ENCODE measurements at places on chromosomes 4 and X.

GRCh38 chr4:53234669-53235068 lies 131.2 kb downstream of the SCFD2 start:
- no peak for DNase-seq

DNA sequence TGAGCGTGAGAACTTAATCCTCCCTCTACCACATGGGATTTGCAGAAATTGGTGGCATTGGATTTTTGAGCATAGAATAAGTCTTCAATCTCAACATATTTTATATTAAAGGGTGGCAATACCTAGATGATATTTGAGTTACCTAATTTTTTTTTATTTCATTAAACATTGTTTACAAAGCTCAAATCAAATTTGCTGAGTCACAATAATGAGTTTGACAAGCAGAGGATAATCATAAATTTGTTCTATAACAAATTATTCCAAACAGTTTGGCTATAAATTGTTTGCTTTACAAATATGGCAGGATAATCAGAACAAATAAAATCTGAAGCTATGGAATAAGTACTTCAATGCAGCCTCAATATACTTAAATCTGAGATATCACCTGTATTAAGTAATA lies 22.7 kb downstream of the EMCN start:
- no peak for DNase-seq

GRCh38 chrX:3232262-3232923 lies 114.1 kb downstream of the MXRA5 start:
- no peak for DNase-seq

- DNase-seq: no peak
Observed at GRCh38 chr4:108596344-108596743, 24.0 kb upstream of the RPL34 start.

DNA sequence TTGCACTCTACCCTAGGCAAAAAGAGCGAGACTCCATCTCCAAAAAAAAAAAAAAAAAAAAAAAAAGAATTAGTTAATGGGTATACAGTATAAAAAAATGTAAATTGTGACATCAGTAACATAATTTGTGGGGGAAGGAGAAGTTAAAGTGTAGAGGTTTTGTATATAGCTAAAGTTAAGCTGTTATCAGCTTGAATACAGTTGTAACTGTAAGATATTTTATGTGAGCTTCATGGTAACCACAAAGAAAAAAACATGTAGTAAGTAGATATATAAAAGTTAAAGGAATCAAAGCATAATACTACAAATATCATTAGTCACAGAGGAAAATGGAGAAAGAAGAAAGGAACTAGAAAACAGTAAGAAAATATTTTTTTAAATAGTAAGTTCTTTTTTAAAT lies 53.2 kb upstream of the EPGN start:
- DNase-seq: no peak

GRCh38 chrX:66731398-66731797 lies 92.5 kb upstream of the EDA2R start:
- no peak for DNase-seq

DNA sequence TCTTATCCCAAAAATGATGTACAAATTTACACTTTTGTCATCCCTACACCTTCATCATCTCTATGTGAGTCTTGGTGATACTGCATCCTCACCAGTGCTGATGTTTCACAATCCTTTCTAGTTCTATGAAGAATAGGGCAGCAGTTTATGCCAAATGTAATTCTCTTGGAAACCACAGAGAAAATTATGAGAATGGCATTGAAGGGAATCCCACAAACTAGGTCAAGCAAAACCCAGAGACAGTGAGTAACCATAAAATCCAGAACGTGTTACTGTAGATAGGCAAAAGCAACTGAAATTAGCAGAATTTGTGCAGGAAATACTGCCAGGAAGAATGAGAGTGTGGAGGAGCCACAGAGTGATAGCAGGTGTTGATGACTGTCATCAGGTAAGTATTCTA lies 24.5 kb downstream of the IL15 start:
- DNase-seq: no peak

- no peak for DNase-seq
Observed at GRCh38 chr4:65968831-65969558, 298.7 kb upstream of the EPHA5 start.

- DNase-seq: no peak
Observed at GRCh38 chr4:181688872-181689271, 554.3 kb upstream of the TENM3 start.

GRCh38 chr4:17426222-17426621 lies 85.7 kb downstream of the QDPR start:
- no peak for DNase-seq

- no peak for DNase-seq
Observed at GRCh38 chr4:12244973-12245372, 816.3 kb upstream of the HS3ST1 start.

- no peak for DNase-seq
Observed at GRCh38 chr4:15143551-15143950, 141.3 kb downstream of the CPEB2 start.

- DNase-seq: no peak
Observed at GRCh38 chr4:98377559-98377958, 116.4 kb downstream of the RAP1GDS1 start.

GRCh38 chr4:93540562-93540961 lies 288.0 kb upstream of the ATOH1 start:
- DNase-seq: no peak

DNA sequence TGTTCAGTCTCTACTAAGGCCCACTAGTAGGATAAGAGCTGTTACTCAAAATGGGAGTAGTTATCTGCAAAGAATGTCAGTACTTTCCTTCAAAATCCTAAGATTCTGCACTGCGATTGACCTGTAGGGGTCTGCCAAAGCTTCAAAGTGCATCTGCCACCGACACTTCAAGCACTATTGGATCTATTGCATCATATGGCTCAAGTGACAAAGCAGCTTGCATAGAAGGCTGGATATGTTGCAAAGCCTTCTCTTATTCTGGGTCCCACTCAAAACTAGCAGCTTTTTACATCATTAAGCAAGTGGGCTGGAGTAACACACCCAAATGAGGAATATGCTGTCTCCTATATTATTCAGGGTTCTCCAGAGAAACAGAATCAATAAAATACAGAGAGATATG lies 115.4 kb upstream of the EMCN start:
- DNase-seq: no peak

- DNase-seq: peak; percentile 63
Observed at GRCh38 chr4:140851032-140851636, 94.9 kb upstream of the TBC1D9 start.

DNA sequence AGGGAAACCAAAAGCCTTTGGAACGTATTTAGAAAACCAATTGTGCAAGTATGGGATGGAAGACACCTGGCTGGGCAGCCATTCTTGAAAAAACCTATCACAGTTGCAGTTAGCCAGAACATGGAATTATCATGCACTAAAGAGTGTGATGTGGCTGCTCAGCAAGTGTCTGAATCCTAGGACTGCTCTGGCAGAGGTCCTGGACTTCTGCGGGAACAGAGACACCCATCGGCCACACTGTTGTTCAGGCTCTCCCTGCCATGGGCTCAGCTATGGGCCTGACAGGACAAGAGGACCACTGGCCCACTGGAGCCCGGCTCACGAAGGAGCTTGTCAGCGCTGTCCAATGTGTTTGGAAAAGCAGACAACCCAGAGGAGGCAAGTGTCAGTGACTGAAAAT lies 115.7 kb upstream of the GPC4 start:
- DNase-seq: no peak

GRCh38 chr4:54897590-54897989 lies 227.8 kb downstream of the KDR start:
- DNase-seq: no peak

- DNase-seq: no peak
Observed at GRCh38 chr4:1802151-1802715, 9.1 kb downstream of the FGFR3 start.

DNA sequence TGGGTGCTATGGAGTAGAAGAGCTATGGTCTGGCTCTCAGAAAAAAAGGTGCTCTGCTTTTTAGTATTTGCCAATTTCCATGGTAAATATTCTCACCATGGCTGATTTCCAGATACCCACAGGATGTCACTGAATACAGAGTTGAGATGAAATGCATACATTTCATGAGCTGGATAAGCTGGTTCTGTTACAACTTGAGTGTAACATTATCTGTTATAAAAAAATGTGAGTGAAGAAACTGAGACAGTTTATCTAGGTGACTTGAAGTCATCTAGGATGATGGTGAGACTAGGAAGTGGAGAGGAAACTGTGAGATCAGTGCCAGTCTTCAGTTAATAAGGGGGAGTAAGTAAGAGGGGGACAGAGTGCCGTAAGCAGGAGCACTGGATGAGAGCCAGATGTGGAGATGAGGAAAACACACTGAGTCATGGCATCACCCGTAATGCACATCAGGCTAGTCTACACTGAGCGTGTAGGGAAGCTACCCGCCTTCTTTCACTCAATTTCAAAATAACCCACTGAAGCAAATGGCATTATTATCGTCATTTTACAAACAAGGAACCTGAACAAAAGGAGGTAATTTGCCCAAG lies 5.0 kb downstream of the HPSE start:
- no peak for DNase-seq

DNA sequence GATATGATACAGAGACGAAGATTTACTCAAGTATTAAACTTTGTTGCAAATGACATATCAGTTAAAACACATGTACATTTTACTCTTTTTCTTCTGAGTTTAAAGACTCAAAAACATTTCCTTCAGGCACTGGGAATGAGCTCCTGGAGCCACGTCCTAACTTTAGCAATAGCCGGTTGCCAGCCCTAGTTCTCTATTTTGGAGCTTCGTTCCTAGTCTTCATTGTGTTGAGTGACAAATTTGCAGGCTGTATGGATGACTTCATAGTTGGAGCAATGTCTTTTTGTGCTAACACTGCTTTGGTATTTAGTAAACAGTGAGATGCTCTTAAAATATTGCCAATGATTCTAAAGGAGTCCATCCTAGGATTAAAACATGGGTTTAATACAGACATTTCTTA lies 190.9 kb downstream of the FAT4 start:
- no peak for DNase-seq

DNA sequence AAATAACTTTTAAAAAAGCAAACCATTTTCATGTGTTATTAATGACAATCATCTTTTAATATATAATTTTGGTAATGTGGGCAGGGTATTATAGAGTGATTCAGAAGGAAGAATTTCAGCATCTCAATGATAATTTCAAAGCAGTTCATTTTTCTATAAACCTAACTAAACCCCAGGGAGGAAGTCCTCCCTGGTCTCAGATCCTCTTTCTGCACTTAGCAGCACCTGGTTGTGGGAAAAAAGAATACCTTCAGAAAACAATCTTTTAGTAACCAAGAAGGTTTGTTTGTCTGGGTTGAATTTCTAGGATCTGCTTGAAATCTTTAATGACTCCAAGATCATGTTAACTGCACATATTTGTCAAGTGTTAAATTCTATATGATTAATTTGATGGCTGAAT lies 29.9 kb downstream of the DKK2 start:
- no peak for DNase-seq

DNA sequence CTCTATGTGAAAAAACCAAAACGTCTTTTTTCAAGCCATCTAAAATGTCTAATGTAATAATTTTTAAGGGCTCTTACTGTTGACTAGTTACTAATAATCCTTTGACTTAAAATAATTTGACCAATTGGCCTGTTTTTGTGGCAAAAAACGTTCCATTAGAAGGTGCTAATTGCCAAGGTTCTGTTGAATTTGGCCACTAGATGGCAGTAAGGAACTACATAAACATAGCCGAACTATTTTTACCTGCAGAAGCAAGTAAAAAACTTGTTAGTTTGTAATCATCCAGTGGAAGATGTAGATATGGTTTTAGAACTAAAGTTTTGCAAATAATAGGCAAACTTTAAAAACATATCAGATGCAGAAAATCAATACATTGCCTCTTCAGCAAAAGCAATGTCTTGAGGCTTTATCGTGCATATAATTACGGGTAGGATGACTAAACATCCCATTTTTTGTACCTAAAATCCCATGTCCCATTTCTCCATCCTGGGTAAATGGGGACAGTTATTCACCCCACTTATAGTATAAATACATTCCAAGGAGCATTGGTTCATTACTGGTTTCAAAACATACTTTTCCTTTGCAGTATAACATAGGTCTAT lies 57.6 kb downstream of the PROM1 start:
- DNase-seq: peak; percentile 50

DNA sequence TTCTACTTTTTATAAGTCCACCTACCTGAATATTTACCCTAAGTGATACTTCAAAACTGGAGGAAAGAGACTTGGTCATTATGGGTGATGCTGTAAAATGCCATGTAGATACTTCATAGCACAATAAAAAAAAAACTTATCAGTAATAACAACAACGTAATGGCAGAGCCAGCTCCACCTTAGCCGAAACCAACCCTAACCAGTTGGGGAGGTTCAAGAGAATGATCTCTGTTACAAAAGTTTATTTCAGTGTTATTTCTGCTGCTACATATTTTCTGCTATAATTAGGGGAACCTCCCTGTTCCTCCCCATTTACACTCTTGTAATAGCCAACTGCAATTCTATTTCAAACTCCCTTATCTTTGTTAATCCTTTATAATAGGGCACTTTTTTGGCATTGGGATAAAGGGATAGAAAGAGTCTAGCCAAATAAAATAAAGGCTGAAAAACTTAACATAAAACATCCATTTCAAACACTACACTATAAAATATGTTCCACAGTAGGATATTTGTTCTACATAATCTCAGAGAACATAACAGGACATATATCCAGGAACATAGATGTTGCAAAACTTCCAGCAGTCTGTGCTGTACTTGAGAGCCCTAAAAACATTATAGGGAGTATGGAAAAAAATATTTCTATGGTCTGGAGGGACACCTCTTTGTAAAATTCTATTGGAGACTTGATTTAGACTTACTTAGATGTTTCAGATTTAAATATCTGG lies 138.7 kb upstream of the POF1B start:
- DNase-seq: no peak

DNA sequence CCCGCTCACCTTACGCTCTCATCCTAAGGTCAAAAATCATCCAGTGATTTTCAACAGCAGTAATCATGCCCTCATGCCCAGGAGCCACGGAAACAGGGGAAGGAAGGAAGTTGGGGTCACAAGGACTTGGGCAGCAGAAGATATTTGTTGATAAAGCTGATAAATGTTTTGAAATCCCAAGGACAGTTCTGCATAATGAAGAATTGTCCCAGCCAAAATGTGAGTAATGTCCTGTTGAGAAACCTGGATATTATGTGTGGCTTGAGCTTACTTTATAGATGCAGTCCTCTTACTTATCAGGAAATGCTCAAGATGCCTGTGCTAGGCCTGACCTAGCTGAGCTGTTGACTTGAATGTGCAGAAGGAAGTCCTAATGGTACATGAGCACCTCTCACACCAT lies 263.0 kb upstream of the ZFP42 start:
- no peak for DNase-seq

DNA sequence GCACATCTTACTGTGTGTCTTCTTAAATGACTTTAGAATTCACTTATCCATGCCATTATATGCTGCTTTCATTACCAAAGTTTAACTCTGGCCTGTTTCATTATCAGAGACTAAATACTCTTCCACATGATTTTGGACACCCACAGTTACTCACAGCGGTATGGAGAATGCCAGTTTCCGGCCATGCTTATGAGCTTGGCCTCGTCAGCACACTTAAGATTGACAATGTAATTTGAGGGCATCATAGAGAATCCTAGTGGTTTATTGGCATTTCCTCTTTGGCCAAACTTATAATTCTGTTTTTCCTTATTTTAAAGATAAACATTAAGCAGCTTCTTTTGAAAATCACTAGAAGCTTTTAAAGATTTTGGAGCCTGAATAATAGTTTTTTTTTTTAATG lies 104.5 kb downstream of the IRF2 start:
- DNase-seq: no peak
